ENCODE measurements at places on chromosomes 5 and 9.

DNA sequence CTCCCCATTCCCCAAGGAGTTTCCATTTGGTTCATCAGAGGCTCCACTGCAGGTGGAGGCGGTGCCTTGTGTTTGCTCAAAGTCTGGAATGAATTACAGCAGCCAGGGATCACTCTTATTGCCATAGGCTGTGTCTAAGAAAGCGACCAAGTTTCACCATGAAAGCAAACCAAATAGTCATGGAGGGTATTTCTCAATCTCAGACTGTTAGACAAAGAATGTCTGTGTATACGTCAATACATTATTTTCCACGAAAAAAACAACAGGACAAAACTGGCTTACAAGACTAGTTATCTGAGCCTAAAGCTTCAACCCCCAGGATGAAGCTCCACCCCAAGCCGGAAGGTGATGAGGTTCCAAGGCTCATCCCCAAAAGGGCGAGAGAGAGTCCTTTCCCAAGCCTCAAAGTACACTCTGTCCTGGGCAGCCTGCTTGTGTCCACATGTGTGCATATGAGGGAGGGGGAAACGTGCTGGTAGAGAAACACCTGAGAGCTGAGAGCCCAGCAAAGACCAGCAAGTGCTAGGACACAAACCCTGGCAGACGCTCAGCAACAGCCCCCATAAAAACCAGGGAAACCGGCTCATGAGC lies 4.3 kb downstream of the B4GALT1 start:
- DNase-seq = no peak

GRCh38 chr5:173055983-173056782 lies at the start of gene CREBRF:
CREBRF (plus strand) TSS chr5:173056352; CDS start chr5:173080776, 24,424 bp downstream.
- peak; percentile 72 for DNase-seq

- no peak for DNase-seq
Observed at GRCh38 chr5:73692166-73692640, 66.2 kb downstream of the ARHGEF28 start.

GRCh38 chr5:153347611-153348010 lies 142.9 kb upstream of the GRIA1 start:
- no peak for DNase-seq

GRCh38 chr5:45533663-45534062 lies 162.5 kb downstream of the HCN1 start:
- no peak for DNase-seq

DNA sequence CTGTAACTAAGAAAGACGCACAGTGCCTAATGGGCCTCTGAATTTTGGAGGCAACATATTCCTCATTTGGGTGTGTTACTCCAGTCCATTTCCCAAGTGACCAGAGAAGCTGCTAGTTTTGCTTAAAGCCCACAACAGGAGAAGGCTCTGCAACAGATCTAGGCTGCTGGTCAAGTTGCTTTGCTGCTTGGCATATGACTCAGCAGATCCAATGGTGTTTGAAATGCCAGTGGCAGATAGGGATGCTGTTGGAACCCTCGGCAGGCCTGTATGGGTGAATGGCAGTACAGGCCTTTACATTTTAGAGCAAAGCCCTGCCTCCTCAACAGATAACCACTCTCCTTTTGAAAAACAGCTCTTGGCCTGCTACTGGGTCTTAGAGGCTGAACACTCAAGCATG lies 36.2 kb upstream of the ROR2 start:
- DNase-seq = no peak

DNA sequence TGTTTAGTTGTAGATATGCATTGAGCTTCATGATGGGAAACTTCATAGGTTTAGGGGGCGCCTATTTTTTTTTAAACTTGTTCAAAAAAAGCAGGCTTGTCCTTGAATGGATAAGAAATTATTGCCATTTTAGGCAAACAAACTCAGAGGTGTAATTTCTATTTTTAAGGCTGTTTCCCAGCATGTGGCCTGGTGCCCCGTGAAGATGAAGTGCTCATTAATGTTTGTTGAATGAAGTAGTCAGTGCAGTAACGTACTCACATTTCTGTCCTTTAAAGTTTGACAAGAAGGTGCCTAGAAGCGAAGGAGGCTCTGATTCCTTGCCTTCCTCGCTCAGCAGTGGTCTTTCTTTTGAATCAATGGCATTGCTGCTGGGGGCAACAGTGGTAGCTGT lies 54.3 kb downstream of the ZNF618 start:
- no peak for DNase-seq

DNA sequence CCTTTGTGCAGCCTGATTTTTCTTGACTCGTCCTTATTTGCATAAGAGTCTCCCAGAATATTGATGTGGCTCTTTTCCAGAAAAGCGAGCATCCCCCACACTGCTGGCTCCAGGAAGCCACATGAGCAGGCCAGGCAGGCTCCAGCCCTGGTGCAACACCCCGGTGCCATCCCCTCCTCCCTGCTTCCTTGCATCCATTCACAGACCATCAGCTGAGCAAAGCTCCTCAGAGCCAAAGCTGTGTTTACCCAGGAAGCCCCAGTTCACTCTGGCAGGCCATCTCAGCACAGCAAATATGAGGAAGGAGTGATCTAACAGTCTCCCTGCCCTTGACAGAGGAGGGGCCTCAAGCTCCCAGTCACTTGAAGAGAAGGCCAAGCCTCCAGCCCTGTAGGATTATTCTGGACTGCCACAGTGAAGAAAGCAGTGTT lies 34.4 kb downstream of the INSYN2B start:
- no peak for DNase-seq

GRCh38 chr9:34035656-34036055 lies 13.0 kb downstream of the UBAP2 start:
- DNase-seq = no peak

DNA sequence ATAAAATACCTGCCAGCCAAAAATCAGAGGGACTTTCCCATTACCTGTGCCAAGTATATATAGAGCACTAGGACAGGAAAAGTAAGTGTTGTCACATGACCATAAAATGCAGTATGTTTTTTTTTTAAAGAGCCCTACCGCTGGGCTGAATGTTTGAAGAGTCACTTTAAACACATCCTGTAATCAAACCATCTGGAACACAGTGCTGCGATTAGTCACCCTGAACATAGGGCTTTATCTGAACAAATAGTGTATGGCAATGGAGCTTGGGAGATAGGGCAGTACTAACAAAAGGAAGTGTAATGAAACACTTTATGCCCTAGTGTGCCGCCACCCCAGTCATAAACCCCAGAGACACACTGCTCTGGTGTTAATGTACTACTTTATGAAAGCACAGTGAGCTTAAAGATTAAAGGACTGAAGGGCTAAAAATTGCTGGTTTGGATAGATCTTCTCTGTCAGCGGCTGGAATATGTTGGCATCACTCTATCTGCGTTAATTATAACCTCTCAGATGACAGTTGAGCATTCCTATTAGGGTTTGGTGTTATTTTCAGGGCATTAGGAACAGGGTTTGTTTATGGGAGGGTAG lies 90.4 kb downstream of the ZNF608 start:
- DNase-seq = no peak

DNA sequence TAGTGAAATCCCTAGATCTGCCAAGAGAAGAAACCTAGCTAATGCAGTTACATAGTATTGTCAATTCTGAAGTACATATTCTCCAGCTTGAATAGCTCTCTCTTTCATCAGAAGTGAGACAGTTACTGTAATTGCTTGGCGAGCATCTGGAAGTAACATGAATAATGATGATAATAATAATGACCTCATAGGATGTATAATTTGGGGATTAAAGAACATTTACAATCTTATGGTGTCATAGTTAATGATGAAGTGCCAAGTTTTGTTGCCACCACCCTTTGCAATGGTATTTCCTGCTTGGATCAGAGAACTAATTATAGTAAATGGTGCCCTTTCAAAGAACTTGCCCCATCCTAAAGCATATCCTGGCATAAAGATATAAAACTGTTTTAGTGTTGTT lies 201.4 kb downstream of the ADAMTSL1 start:
- no peak for DNase-seq

Measured in GM19239 (cell line).